ENCODE measurements at places on chromosomes 13 and 19.
A peak's percentile ranks its signal among the peaks of the same experiment; 100 is the strongest.

DNA sequence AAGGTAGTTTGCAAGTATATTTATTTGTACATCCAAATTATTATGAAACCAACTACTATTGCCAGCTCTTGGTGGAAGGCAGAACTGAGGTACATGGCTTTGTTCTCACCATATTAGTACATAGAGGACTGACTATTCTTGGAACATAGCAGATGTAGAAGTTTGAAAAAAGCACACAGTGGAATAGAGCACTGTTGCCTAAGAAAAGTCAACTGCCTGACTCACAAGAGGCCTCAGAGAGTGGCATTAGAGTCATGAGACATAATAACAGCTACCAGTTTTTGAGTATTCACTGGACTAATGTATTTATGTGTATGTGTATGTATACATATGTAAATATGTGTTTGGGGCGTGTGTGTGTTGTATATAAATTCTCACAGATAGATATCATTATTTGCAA lies 8.3 kb upstream of the PCDH20 start:
- no peak for DNase-seq

DNA sequence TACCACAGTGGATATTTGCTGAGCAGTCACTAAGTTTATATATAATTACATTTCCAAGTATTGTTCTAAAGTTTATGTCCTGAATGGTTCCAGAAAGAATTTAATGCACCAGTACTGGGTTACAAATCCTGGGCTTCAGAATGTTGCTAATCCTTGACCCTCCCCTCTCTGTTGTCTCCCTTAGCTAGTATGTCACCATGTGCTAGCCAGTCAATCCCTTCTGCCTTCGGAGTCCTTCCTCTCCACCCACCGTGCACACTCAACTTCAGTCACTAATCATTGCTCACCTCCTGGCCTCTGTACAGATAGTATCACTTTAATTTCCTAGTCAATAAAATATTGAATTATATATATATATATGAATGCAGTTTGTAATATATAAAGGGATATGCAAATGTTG lies 7.5 kb downstream of the FAM124A start:
- DNase-seq, result no peak

GRCh38 chr13:40537146-40537895 lies 129.1 kb downstream of the FOXO1 start:
- DNase-seq, result no peak

DNA sequence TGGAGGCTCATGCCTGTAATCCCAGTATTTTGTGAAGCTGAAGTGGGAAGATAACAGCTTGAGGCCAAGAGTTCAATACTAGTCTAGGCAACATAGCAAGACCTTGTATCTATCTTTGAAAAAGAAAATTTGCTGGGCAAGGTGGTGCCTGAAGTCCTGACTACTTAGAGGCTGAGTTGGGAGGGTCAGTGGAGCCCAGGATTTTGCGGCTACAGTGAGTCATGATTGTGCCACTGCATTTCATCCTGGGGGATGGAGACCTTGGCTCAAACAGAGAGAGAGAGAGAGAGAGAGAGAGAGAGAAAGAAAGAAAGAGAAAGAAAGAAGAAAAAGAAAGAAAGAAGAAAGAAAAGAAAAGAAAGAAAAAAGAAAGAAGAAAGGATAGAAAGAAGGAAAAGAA lies 1872.3 kb upstream of the PCDH20 start:
- DNase-seq, result no peak

- no peak for DNase-seq
These were observed 1011.0 kb upstream of the MIR17HG start for GRCh38 chr13:90336507-90336906.

DNA sequence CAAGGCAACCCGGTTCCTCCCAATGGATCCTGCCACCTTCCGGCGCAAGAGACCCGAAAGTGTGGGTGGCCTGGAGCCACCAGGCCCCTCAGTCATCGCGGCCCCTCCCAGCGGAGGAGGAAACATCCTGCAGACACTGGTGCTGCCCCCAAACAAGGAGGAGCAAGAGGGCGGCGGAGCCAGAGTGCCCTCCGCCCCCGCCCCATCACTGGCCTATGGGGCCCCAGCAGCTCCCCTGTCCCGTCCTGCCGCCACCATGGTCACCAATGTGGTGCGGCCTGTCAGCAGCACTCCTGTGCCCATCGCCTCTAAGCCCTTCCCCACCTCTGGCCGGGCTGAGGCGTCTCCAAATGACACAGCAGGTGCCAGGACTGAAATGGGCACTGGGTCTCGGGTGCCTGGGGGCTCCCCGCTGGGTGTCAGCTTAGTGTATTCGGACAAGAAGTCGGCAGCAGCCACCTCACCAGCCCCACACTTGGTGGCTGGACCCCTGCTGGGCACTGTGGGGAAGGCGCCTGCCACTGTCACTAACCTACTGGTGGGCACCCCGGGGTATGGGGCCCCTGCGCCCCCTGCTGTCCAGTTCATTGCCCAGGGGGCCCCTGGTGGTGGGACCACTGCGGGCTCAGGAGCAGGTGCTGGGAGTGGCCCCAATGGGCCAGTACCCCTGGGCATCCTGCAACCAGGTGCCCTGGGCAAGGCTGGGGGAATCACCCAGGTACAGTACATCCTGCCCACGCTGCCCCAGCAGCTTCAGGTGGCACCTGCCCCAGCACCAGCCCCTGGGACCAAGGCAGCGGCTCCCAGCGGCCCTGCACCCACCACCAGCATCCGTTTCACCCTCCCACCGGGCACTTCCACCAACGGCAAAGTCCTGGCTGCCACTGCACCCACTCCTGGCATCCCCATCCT lies 11.2 kb upstream of the PRR19 start:
- peak; percentile 49 for DNase-seq

DNA sequence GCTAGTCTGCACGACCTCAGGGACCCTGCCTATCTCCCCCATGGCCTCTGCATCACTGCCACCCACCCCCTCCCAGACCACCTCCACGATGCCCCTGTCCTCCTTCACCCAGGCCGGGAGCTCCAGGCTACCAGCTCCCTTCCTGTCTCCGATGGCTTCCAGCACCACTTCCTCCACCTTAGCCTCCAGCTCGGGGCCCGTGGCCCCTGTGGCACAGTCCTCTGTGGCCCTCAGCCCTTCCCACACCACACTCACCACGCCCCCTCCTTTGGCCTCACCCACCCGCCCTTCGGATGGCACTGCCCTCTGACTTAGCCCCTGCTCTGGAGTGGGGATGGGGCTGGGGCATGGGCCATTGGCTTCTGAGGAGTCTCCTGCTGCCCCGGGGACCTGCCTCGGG lies 7.2 kb downstream of the PALM3 start:
- no peak for DNase-seq

GRCh38 chr19:13723206-13723605 lies 41.1 kb upstream of the MRI1 start:
- DNase-seq, result no peak

- DNase-seq, result no peak
These were observed 111.0 kb downstream of the RGCC start for GRCh38 chr13:41568143-41568971.

GRCh38 chr19:35545855-35546381 lies 492 bp downstream of the TMEM147 start:
- peak; percentile 37 for DNase-seq

GRCh38 chr13:97851269-97851668 lies 102.2 kb upstream of the IPO5 start:
- no peak for DNase-seq

DNA sequence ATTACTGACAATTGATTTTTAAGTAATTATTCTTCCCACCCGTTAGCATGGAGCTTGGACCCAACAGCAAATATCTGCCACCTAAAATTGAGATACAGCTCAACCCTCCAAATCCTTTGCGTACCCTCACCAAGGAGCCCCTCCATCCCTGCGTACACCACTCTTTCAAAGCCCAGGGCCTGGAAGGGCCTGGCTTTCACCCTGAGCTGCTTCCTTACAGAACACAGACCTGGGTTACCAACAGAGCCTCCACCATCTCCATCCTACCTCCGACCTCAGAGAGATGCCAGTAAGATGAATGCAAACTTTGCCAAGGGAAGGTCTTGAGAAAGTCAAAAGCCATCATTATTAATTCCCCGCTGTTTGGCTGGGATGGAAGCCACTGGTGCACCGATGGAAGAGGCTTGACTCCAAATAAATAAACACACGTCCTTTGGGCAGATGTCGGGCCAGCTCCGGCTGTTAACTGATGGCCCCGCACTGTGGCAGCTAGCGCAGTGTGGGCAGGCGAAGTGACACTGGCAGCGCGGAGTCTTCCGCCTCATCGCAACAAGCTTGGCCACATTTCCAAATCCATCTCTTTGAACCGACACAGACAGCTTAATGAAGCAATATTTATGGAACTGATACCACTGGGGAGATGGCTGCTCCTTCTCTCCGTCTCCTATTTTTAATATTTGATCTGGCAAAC lies 150.2 kb upstream of the VSTM2B start:
- no peak for DNase-seq

GRCh38 chr13:70249332-70250064 lies 141.2 kb upstream of the KLHL1 start:
- peak; percentile 85 for DNase-seq

DNA sequence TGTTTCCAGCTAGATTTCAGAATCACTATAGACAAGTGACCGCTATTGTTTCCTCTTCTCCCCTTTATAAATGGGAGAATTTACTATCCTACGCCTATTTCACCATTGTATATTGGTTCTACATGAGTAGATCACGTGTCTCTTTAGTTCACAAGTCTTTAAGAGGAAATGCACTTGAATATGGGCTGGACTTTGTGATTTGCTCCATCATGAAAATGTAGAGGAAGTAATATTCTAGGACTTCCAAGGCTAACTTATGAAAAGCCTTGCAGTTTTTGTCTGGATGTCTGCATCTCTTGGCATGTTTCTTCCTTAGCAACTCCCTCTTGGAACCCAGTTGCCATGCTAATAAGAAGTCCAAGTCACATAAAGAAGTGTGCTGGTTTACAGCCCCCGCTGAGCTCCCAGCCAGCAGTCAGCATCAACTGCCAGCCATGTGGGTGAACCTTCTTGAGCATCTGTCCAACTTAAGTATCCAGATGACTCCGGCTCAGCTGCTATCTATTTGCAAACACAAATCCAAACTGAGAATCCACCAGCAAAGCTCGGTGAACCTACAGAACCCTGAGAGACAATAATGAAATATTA lies 4.8 kb upstream of the FBXL3 start:
- no peak for DNase-seq

GRCh38 chr19:7469669-7470285 lies 19.1 kb downstream of the PEX11G start:
- no peak for DNase-seq

DNA sequence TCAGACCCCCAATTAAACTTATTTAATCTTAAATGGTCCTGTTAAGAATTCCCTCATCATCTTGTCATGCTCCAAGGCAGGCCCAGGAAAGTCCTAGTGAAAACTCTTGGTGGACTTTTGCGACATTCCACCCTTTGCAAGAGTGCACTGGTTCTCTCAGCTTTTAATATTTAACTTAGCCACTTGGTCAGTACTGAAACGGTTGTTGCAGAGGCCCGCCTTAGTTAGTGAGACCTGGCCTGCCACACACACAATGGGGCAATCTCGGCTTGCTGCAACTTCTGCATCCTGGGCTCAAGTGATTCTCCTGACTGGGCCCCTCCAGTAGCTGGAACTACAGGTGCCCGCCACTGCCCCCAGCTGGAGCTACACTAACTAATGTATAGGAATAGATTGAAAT lies 1366.0 kb downstream of the UQCRFS1 start:
- DNase-seq, result no peak

DNA sequence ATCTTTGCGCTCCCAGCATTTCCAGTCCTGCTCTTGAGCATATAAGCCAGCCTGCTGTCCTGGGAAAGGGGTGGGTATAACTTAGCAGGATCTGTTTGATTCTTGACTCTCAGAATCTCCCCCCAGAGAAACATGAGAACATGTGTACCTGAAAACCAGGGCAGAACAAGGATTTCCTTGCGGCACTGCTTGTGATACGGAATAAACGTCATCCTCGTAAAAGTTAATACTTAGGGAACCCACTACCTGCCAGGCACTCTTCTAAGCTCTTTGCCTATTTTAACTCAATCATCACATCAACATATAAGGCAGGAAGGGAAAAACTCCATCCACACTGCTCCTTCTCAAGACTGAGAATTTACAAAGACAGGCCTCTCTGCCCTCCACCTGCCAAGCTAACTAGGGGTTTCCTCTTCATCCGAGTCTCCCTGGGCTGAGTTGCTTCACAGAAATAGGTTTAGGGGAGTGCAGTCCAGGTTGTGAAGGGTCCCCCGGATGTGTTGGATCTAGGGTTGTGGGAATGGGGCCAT lies 1.1 kb downstream of the ZNF653 start:
- no peak for DNase-seq

- DNase-seq, result peak; percentile 96
These were observed at the start of gene ZNF491 for GRCh38 chr19:11798391-11799330. ZNF491 (plus strand) TSS chr19:11798523; CDS start chr19:11805954, 7,431 bp downstream.

DNA sequence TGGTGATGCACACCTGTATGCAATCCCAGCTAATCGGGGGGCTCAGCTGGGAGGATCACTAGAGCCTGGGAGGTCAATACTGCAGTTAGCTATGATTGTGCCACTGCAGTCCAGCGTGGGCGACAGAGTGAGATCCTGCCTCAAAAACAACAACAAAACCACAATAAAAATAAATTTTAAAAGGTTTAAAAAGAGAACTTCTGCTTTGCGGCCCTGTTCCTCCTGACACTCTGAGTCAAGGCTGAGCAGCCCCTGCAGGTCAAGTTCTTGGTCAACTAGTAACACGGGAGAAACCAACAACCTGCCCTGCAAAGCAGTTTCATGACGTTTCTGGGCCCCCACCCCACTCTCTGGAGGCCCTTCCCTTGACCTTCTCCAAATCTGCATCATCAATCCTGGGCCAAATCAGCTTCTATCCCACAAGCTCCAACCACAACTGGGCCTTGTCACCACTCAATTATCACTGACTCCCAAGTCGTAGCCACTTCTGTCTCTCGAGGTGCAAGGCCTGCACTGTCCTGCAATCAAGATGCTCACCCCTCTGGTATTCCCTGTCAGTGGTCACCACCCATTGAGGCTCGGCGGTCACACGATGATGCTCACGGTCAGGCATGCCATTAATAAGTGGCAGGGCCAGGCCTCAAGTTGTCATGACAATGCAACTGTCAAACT lies 7.5 kb downstream of the ELAVL1 start:
- no peak for DNase-seq

GRCh38 chr13:95492044-95492801 lies 60.3 kb upstream of the CLDN10 start:
- DNase-seq, result no peak

DNA sequence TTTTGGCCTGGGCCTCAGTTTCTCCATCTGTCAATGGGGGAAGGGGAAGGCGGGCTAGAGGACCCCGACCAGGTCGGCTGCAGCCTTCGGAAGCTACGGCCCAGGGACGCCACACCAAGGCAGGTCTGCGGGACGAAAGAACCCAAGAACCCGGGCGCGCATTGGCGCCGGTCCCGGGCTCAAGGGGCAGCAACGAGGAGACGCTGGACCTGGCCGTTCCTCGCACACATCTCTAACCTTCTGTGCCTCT lies 739 bp upstream of the ILF3 start:
- DNase-seq, result no peak

- DNase-seq, result no peak
These were observed 53.7 kb upstream of the MAB21L1 start for GRCh38 chr13:35530147-35530546.

GRCh38 chr19:3570606-3571011 lies 2.1 kb upstream of the HMG20B start:
- DNase-seq, result no peak

GRCh38 chr19:7333198-7334118 lies 15.3 kb upstream of the ARHGEF18 start:
- no peak for DNase-seq
